ENCODE measurements at places on chromosomes 3 and 15.

DNA sequence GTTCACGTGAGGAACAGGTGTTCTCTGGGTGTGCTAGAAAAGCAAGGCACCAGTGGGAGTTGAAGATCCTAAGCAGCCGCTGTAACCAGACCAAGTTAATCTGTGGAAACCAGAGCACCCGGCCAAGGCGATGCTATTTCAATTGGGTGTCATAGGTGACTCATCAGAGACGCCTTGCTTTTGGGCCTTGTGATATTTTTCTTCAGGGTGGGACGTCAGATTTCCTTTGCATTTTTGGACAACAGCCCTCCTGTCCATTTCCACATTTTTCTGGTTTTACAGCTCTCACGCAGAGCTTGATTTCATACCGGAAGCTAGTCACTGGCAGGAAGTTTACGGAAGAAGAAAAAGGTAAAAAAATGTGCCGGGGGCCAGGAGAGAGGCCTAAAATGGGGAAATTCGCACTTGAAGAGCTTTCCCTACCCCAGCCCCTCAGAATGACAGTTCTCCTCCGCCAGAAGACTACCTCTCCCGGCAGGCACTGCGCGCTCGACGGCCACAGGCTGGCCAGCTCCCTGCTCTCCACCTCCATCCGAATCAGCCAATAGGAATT is 471 bp upstream of the KBTBD8 start:
- no peak for DNase-seq

DNA sequence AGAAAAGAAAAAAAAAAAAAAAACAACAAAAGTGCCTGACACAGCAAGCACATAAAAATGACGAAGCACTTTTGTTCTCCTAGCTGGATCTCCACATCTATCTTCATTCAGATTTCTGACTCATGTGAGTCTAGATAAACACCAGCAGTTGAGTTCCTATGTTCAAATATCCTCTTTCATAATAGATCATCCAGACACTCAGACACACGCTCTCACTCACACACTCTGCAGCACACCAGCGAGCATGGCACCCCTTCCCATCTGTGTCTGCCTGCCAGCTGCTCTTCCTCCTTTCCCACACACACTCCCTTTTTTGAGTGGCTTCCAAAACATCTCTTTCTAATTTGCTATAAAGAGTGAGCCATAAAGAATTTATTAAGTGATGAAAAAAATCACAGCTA is 19.8 kb upstream of the CELF6 start:
- peak; percentile 53 for DNase-seq

GRCh38 chr3:140953028-140953960 is 11.7 kb downstream of the SLC25A36 start:
- DNase-seq: no peak

GRCh38 chr3:184694716-184695115 is 17.1 kb downstream of the MAGEF1 start:
- no peak for DNase-seq

DNA sequence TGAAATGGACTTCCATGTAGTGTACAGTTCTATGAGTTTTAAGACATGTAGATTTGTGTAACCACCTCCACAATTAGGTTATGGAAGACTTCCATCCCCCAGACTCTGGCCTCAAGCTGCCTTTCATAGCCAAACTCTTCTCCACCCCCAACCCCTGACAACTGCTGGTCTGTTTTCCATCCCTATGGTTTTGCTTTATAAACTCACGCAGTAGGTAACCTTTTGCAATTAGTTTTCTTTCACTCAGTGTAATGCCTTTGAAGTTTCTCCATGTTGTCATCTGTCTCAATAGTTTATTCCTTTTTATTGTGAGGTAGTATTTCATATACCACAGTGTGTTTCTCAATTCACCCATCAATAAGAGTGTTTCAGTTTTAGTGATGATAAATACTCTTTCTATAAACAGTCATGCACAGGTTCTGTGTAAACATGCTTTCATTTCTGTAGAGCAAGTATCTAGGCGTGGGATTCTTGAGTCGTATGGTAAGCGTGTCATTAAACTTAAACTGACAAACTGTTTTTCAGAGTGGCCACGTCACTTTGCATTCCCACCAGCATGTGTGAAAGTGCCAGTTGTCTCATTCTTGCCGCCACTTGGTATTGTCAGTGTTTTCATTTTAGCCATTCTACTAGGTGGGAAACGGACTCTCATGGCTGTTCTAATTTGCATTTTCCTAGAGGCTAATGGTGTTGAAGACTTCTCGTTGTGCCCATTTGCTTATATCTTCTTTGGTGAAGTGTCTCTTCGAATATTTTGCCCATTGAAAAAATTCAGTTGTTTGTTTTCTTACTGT is 47.3 kb upstream of the ALDH1A3 start:
- DNase-seq: no peak

- DNase-seq: no peak
Measured at GRCh38 chr3:99418709-99419108, 219.7 kb upstream of the COL8A1 start.

GRCh38 chr3:50605901-50606326 is 5.7 kb downstream of the CISH start:
- no peak for DNase-seq

- no peak for DNase-seq
Measured at GRCh38 chr3:114411190-114411668, 117.4 kb downstream of the TIGIT start.
